ENCODE measurements at places on chromosomes 2 and 18.

DNA sequence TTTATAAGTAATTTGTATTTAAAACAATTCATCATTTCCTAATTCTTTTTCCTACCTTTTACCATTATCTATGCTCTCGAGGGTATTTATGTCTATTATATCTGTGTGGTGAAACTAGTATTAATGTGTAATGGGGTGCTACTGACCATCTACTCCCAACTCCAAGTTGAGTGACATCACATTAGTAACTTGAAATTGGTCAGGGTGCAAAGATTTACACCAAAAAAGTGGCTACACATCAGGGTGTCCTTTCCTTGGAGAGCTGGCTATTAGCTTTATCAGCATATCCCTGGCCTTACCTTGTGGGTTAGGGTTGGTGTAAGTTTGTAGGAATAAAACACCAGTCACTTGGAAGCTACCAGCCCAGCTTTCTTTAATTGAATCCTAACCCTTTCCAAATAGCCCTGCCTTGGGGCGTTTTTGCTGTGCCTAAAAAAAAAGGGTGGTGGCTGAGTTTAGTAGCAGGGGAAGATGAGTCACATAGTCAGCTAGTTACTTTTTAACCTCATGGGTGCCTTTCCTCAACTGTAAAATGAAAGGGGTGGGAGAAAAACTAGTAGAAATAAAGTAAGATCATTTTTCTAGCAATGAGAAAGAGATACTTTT is 14.0 kb downstream of the ANXA4 start:
- DNase-seq: no peak

GRCh38 chr18:49743117-49743567 is 70.2 kb downstream of the ACAA2 start:
- DNase-seq: no peak

GRCh38 chr2:35454966-35455638 is 900.5 kb upstream of the CRIM1 start:
- no peak for DNase-seq

- no peak for DNase-seq
Measured at GRCh38 chr2:236662231-236663185, 92.9 kb downstream of the ACKR3 start.

- DNase-seq: no peak
Measured at GRCh38 chr18:7899078-7899477, 332.0 kb downstream of the PTPRM start.

- no peak for DNase-seq
Measured at GRCh38 chr2:236964291-236964690, 121.4 kb upstream of the COPS8 start.

- DNase-seq: no peak
Measured at GRCh38 chr2:132780651-132781050, 110.6 kb upstream of the LYPD1 start.

GRCh38 chr2:140502951-140503630 is 1627.7 kb downstream of the LRP1B start:
- no peak for DNase-seq

- peak; percentile 64 for DNase-seq
Measured at GRCh38 chr2:84879584-84880394, 1.1 kb downstream of the TRABD2A start.

DNA sequence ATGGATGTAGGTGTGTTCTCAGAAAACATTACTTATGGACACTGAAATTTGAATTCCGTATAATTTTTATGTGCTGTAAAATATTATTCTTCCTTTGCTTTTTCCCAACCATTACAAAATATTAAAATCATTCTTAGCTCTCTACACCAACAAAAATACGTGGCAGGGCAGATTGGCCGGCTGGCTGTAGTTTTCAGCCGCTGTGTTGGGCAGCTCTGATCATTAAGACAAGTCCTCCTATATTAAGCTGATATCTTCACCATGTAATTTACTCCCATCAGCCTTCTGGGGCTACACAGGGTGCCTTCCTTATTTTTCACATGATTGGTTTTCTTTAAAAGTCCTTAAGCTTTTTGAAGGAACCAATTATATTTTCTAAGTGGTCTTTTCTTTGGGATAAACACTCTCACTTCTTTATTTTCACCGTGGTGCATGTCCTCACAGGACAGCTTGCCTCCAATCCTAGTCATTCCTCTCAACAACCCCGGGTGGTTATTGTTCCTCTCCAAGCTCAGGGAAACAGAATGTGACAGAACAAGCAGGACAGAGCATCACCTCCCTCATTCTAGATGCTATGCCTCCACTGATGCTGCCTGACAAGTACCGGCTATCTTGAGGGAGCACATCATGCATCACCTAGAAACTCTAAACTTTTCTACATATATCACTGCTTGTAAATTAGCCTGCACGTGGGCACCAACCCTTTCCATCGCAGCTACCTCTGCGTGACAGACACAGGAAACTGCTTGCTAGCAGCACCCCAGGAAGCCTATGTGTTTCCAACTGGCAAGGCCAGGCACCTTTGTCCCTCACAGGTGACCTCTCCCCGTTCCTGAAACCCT is 362.3 kb downstream of the MYCN start:
- DNase-seq: no peak

GRCh38 chr2:25582077-25582830 is 91.1 kb downstream of the DTNB start:
- DNase-seq: no peak

DNA sequence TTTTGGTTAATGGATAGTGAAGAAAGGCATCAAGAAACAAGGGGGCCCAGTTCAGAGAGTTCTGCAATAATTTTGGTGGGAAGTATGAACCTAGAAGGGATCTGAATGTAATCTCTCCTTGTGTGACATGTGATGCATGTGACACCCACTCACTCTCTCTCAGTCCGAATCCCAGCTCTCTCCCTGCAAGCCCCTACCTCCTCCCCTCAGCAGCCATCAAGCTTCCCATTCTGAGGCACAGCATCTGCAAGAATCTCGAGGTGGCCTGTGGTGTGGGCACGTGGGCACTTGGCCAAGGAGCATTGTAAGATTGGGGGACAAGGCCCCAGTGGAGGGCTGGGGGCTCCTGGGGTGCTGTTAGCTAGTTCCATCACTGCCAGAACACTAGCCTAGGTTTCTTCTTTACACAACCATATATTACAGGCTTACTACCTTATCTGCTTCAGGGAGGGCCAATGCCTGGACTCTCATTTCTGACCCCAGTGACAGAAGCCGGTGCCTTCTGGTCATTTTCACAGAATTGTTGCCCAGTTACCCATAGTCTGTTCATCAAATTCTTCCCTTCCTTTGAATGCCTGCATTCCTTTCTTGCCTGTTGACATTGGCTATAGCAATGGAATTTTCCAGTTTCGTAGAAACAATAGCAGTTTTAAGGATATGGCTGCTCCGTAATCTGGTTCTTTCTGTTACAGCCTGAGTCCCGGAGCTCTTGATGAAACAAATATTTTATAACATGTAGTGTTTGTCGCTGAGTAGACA is 13.3 kb upstream of the LCLAT1 start:
- no peak for DNase-seq

DNA sequence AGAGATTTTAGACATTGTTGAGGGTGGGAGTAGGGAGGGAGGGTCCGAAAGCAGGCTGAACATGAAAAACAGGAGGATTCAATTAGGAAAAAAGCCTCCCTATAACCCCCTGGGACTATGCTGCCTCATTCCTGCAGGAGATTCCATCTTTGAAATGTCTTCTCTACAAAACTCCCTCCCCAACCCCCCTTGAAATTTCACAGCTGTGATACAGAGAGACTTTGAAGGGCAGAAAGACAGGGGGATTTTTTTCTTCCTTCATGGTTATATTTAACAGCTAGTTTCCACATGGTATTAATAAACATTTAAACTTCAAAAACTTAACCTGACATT is 57.6 kb downstream of the TRIB2 start:
- DNase-seq: no peak

DNA sequence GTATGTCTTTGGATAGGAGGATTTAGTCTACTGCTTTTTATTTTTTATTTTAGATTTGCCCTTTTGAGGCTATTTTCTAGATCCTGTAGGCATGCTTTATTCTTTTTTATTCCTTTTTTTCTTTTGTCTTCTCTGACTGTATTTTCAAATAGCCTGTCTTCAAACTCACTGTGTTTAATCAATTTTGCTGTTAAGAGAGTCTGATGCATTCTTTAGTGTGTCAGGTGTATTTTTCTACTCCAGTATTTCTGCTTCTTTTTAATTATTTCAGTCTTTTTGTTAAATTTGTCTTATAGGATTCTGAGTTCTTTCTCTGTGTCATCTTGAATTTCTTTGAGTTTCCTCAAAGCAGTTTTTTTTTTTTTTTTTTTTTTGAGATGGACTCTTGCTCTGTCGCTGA is 113.5 kb downstream of the NAT8 start:
- no peak for DNase-seq

GRCh38 chr18:33900638-33901037 is 322.6 kb downstream of the ASXL3 start:
- DNase-seq: no peak

DNA sequence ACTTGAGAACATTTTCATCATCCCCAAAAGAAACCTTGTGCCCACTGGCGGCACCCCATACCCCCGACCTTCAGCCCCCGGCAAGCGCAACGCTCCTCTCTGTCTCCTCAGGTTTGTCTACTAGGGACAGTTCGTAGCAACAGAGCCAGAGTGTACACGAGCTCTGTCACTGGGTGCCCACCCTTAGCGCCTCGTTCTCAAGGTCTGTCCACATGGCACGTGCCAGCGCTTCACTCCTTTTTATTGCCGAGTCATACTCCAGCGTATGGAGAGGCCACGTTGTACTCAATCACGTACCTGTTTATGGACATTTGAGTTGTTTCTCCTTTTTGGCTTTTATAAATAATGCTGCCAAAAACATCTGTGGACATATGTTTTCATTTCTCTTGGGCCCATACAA is 30.3 kb upstream of the GPC1 start:
- DNase-seq: peak; percentile 5

DNA sequence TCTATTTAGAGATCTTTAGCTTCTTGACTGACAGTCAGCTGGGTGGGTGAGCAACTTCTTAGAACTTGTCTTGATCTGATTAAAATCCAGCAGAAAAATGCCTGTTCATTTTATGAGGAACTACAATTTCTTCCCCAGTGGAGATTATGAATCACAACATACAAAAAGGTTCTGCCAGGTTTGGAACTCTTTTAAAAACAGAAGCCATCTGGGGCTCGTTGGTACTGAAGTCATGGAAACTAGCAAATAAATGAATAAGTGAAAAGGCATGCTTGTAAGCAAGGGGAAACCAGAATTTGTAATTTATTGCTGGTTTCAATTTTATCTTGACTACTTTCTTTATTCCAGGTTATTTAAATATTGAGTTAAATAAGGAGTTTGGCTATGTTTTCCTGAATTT is 767.4 kb downstream of the MBD2 start:
- no peak for DNase-seq

DNA sequence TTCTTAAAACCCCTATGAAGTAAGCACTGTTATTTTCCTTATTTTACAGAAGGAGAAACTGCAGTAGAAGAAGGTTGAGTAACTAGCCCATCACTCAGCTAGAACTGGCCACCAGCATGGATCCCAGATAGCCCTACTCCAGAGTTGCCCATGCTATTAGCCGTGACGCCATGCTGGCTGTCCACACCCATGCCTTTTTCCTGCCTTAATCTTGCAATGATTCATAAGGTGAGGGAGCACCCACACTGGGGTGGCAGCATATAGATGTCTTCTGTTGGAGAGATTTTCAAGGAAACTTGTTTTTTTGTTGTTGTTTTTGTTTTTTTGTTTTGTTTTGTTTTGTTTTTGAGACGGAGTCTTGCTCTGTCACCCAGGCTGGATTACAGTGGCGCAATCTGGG is 204.1 kb upstream of the HAAO start:
- DNase-seq: no peak

- DNase-seq: no peak
Measured at GRCh38 chr2:18272148-18272494, 288.3 kb downstream of the RDH14 start.

DNA sequence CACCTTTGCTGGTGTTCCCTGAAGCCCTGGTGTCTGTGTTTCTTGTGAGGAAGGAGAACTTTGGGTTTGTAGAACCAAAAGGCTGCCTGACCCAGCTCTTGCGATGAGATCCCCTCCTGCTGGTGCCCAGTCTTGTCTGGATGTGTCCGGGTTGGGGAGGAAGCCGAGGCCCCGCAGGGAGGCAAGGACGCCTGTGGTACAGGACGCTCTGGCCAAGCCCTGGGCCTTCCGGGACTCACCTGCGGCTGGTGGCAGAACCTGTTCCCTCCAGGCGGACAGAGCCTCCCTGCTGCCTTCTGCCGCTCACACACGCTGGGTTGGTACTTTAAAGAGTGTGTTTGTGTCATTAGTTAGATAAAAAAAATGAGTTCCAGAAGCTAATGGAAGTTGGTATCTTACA is 616.2 kb downstream of the GALR1 start:
- DNase-seq: no peak

DNA sequence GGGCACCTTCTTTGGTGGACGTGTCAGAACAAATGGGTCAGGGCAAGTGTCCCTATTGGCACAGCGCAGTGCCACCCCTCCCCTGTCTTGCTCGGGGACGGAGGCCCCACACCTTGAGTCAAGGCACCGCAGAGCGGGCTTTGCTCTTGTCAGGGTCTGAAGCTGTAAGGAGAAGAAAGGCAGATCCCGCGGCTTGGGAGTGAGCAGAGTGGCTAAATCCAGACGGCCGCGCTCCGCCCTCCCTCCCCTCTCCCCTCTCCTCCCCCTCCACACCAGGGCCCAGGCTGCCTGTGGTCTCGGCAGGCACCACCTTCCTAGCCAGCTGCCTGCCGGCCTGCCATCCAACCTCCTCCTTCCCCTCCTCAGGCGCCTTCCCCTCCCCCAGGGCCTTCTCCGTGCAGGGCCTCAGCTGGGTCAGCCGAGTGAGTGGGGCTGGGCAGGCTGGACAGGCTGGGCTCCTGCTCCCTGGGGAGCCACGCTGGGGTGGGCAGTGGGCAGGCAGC is 25.8 kb downstream of the SPEG start:
- no peak for DNase-seq
